ENCODE measurements at places on chromosomes 13 and 19.

GRCh38 chr19:10288662-10289166, 1.0 kb upstream of the ICAM5 start:
- DNase-seq = no peak

DNA sequence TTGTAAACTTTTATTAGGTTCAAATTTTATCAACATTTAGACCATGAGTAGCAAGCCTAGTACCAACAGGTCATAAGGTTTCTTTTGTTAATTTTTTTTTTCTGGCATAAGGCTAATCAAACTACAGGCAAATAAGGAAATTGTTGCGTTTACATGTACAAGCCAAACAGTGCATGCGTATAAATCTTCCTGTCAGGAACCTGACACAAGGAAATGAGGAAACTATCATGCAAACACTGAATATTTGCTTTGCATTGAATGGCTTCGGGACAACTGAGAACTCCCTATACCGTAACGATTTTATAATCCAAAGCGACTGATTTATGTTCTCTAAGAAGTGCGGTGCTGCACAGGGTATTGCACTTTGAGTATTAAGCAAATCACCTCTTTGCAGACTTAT, 133.0 kb upstream of the TRPC4 start:
- DNase-seq = no peak

DNA sequence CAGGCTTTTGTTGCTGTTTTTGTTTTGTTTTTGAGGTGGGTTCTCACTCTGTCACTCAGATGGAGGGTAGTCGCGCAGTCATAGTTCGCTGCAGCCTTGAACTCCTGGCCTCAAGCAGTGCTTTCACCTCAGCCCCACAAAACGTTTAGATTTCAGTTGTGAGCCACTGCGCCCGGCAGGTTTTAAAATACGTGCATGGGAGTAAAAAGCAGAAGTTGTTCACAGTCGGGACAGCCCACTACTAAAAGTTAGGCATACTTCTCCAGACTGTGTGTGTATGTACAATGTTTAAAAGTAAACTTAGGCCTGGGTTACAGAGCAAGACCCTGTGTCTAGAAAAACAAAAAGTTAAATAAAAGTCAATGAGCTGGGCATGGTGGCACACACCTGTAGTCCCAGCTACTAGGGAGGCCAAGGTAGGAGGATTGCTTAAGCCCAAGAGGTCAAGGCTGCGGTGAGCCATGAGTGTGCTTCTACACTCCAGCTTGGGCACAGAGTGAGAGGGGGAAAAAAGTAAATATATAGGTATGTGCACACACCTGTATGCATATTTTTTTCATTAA, 6.1 kb downstream of the SAFB start:
- DNase-seq = no peak

DNA sequence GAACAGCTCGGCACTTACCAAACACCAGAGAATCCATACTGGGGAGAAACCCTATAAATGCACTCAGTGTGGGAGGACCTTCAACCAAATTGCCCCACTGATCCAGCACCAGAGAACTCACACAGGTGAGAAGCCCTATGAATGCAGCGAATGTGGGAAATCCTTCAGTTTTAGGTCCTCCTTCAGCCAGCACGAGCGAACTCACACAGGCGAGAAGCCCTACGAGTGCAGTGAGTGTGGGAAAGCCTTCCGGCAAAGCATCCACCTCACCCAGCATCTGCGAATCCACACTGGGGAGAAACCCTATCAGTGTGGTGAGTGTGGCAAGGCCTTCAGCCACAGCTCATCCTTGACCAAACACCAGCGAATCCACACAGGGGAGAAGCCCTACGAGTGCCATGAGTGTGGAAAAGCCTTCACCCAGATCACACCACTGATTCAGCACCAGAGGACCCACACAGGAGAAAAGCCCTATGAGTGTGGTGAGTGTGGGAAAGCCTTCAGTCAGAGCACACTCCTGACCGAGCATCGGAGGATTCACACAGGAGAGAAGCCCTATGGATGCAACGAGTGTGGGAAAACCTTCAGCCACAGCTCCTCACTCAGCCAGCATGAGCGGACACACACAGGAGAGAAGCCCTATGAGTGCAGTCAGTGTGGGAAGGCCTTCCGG, 8.3 kb downstream of the ZNF135 start:
- DNase-seq = no peak

- no peak for DNase-seq
These were observed 34.4 kb downstream of the DHRS12 start for GRCh38 chr13:51769455-51770127.

DNA sequence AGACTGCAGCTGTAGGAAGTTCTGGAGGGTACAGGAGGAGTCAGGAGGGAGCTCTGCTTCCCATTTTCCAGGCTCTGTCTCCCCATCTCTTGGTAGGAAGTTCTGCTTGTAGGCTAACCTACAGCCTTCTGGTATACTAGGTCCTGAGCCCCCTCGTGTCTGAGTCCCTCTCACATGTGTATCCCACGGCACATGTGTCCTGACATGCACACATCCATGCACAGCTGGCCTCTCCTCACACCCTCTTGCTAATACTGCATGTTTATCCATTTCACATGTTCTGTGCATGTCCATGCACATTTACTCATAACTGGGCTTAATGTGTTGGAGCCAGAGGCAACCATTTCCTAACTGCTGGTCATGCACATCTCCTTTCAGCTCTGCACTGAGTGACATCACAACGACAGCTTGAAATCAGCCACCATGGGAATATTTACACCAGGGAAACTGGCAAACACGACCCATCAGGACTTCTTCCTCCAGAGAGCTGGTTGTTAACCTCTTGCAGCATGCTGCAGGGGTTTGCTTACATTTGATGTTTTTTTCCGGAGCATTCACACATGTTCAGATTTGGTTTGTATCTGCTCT, 3.0 kb downstream of the CD209 start:
- no peak for DNase-seq

- DNase-seq = no peak
These were observed 5.0 kb upstream of the GRIN3B start for GRCh38 chr19:995051-995827.

GRCh38 chr19:38869836-38870607, 8.1 kb downstream of the RINL start:
- peak; percentile 85 for DNase-seq

- no peak for DNase-seq
These were observed 688 bp downstream of the ZNF225 start for GRCh38 chr19:44113784-44114390.

DNA sequence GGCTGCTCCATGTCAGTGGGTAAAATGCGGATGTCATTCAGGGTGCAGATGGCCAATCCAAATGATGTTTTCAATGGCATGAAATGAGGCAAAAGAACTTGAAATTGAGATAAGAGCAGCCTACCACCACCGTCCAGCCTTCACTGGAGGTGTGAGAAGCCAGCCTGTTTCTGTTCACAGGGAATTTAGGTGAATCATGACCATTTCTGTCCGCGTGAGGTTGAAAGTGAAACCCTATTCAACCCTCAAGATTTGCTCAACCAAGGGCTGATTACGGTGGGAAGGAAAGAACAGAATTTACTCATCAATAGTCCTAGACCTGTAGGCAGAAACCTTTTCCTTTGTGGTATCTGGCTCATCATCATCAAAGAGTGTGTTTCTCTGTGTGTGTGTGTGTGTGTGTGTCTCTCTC, 370.7 kb downstream of the COG6 start:
- peak; percentile 28 for DNase-seq

GRCh38 chr19:19452243-19453124, 47.0 kb downstream of the GATAD2A start:
- no peak for DNase-seq

- DNase-seq = no peak
These were observed 59.4 kb downstream of the ZNF708 start for GRCh38 chr19:21269813-21270212.

- DNase-seq = no peak
These were observed 1465.5 kb downstream of the SLITRK5 start for GRCh38 chr13:89136678-89137077.

DNA sequence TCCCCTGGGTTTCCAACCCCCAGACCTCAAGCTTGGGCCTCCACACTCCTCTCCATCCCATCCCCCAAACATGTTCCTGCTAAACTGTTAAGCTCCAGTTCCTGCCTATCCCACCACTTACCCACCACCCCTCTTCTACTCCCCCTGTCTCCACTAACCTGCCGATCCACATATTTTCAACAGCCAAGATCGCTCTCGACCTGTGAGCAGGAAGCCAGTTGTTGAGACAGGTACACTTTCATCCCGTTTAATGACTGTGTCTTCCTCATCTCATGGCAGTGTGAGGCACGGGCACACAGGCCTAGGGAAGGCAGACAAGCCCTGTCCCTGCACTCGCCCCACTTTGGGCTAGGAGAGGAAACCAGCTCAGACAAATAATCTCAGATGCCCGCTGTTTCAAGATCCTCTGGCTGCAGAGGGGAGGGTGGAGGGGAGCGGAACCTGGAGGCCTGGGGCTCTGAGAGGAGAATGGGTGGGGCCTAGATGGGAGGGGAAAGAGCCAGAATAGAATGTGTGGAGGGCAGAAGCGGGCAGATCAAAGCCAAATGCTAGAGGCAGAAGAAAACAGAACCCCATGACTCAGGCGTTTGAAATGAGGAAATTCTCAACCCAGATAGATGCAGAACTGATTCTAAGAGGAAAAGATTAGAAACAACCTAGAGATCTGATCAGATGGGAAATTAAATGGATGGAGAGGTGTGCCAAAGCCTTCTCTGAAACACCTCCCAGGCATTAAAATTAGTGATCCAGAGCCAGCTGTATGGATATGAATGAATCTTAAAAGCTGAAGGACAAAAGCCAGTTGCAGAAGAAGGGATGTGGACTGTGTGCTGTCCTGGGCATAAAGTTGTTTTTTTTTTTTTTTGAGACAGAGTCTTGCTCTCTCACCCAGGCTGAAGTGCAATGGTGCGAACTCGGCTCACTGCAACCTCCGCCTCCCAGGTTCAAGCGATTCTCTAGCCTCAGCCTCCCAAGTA, 16.9 kb upstream of the CYP2S1 start:
- peak; percentile 38 for DNase-seq

GRCh38 chr19:2291185-2291751, 9.3 kb upstream of the PEAK3 start:
- DNase-seq = no peak

DNA sequence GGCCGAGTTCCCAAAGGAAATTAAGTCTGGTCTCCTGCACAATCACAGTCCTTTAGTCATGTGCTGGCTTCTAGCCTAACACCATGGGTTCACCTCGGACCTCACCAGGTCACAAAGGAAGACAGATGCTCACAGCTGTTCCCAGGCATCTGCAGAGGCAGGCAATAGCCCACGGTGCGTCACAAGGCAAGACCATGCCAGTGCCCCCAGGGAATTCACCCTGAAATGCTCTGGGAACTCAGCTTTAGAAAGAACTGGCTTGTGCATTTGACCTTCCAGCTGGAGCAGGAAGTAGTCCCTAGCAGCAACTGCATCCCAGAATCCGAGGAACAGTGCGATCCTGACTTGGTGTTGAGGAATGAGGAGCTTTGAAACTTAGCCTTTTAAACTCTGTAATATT, 96.8 kb upstream of the WASF3 start:
- DNase-seq = no peak

DNA sequence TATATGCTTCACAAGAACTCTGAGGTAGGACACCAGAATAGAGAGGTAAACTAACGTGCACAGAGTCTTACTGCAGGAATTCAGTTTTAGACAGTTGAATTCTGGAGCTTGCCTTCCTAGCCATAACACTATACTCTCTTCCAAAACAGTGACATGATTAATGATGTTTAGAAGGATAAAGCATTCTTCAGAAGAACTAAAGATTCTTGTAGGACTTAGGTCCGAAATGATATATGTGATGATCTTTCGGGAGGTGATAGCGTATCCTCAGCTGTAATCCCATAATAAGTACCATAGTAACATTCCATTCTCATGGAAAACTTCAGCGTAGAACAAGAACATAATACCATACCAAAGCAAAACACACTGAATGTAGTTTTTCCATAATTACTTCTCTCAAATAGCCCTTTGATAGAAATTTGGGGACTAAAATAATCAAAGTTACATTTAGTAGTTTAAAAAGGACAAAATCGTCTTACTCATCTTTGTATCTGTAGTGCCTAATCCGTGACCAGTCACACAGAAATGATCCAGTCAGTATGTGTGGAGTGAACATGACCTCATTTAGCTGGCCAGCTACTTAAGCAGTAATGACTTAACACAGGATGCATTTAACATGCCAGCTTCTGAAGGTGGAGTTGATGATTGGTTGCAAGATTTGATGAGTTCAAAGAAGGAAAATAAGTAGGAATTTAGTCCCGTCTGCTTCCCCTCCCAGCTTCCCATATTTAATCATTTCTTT, 38.4 kb downstream of the PIBF1 start:
- no peak for DNase-seq

GRCh38 chr13:20654156-20654555, 49.3 kb upstream of the IL17D start:
- no peak for DNase-seq

GRCh38 chr19:1133471-1133929, 29.7 kb downstream of the GPX4 start:
- DNase-seq = peak; percentile 72

DNA sequence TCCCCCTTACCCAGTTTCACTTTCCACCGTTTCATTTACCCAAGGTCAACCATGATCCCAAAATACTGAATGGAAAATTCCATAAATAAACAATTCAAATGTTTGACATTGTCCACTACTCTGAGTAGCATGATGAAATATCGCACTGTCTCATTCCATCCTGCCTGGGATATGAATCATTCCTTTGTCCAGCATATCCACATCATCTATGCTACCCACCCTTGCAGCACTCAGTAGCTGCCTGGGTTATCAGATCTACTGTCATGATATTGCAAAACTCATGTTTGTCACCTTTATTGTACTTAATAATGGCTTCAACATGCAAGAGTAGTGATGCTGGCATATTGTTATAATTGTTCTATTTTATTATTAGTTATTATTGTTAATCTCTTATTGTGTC, 263.9 kb upstream of the NBEA start:
- DNase-seq = no peak

GRCh38 chr13:94707400-94708021, 4.8 kb downstream of the SOX21 start:
- no peak for DNase-seq
